ENCODE measurements at places on chromosomes 4 and X.
A peak's percentile ranks its signal among the peaks of the same experiment; 100 is the strongest.

DNA sequence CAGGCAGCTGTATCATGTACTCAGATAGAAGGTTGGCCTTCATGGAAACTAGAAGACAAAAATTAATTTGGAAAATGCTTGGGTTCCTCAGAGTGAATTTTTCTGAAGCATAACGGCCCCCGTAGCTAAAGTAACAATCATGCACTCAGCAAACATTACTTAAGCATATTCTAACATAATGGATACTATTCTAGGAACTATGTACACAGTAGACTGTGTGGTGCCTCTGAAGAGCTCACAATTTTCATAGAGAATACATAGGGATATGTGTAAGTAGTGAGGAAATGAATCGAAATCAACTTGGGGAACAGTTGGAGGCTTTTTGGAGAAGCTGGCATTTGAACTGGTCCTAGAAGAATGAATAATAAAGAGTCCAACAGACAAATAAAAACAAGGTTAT, 1045.0 kb downstream of the GLUD2 start:
- no peak for DNase-seq

- DNase-seq = no peak
Measured at GRCh38 chr4:2962614-2963174, 512 bp downstream of the NOP14 start.

- DNase-seq = no peak
Measured at GRCh38 chr4:20248155-20248558, 3.5 kb upstream of the SLIT2 start.

DNA sequence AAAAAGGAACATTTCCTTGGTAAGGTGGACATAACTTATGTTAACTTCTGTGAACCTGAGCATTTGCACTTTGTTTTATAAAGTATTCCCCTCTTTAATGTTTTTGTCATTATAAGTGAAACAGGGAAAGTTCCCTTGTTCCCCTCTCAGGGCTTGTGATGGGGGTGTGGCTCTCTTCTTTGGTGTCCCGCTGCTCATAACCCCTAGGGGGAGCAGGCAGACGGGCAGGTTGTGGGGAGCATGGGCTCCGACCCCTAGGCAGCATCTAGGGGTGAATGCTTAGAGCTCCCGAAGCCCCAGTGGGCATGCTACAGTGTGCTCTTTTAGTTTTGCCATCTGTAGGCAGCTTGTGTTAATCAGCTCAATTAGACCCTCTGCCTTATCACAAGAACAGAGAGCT, 200.4 kb downstream of the DACH2 start:
- no peak for DNase-seq

DNA sequence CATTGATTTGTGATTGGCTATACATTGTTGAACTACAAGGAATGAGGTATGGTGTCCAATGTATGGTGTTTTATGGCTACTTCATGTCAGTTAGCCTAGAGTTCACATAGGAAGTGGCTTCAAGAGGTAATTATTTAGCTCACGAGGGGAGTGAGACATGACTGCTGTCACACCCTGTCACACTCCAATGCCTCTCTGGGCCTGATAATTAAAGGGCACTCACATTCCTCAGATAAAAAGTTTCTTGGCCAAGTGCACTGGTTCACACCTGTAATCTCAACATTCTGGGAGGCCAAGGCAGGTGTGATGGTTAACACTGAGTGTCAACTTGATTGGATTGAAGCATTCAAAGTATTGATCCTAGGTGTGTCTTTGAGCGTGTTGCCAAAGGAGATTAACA, 65.0 kb upstream of the DDX60 start:
- no peak for DNase-seq

DNA sequence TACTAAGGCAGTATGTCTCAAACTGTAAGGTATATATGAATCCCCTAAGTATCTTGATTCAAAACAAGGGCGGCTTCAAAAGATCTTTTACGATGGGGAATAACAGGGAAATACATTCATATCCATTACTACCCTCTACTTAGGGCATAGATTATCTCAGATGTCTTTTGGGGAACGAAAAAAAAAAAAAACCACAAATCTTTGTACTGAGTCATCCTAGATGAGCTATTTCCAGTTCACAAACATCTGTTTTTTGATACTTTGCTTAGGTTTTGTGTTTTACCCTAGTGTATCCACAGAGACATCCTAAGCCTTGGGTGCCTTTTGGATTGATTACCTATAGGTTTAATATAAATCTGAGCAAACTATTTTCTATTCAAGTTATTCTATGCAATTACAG, 457.2 kb downstream of the NLGN4X start:
- no peak for DNase-seq

DNA sequence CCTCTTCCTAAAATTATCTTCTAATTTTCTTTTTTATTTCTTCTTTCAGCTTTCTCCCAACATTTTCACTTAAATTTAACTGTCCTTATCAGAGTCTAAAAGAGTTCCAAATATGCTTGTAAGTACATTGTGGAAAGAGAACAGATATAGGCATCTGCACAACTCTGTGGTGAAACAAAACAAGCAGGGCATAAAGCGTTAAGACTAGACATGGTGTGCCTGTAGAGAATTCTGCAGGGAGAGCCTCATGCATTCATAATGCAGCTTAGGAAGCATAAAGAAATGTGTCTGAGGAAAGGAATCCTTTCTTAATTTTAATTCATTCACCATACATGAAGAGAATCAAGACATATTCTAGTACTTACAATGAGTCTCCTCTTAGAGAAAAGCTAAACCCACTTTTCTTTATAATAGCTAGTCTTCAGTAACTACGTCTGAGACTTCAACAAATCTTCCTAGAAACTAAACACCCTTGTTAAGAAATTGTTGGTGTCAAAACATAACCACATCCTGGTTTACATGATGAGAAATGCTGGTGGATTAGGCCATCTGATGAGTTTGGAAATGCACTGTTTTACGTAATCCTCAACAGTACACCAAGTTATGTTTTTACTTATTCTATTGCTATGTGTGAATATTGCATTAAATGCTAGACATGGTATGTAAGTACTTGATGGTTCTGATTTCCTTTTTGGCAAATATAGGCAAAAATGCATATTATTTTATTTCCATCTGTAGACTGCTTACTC, 307.8 kb upstream of the GIMD1 start:
- no peak for DNase-seq

GRCh38 chr4:72974694-72975487, 94.6 kb downstream of the COX18 start:
- DNase-seq = no peak

GRCh38 chr4:40848251-40848650, 98.5 kb downstream of the NSUN7 start:
- DNase-seq = no peak

DNA sequence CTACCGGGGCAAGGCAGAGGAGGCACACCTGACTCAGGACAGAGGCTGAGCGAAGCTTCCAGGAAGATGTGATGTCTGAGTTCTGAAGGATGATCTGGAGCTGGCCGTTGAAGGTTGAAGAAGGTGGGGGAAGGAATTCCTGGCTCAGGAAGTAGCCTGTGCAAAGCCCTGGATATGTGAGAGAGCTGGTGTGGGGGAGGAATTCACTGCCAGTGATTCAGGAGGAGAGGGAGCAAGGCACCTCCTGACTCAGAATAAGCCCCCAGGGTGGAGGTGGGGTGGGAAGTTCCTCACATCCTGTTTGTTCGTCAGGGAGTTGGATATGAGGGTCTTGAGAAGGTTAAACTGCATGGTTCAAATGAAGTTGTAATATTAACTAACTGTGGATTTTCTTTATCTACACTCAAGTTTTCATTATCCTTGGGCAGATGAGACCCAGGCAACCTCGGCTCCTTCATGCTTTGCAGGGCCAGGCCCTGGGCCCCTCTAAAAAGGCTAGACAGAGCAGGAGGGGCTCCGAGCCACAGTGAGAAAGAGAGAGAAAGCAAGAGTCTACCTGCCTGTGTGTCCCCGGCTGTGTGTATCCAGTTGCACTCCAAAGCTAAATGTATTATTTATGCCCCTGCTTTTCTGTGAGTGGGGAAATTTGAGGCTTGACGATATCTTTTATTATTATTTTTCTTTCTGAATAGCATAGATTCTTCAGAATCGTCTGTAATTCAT, 7.1 kb downstream of the NHSL2 start:
- no peak for DNase-seq

DNA sequence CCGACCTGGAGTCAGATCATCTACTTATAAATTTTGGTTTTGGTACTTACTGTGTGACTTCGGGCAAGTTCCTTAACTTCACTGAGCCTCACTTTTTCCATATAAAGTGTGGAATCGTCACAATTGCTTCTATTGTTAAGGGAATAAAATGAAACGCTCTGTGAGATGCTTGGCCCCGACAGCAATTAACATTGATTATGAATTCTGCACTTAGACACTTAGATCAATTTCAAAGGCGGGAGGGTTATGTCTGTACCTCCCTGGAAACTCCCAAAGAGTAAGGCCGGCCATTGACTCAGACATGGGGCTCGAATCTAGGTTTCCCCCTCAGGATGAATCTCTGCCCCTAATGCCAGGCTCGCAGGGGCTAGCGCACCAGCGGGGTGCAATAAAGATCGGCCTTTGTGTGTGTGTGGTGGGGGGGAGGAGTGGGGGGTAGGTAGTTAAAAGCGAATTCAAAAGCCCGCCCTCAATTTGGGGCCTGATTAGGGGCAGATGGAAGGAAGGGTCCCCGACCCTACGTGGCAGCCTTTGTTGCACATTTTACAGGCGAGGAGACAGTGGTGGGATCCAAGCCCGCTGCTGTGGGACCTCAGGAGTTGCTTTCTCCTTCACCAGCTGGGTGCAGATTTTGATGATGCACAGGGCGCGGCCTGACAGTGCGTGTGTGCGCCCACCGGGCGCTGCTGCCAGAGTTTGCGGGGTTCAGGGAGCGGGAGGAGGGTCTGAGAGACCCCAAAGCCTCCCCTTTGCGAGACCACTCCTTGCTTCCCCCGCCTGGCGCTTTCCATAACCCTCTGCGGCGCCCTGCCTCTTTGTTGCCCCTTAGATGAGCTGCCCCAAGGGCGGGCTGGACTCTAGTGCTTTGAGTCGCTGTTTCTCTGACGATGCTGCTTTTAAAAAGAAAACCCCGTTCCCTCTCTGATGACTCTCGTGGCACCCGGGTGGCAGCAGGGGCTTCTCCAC, 9.6 kb downstream of the MSX1 start:
- no peak for DNase-seq

DNA sequence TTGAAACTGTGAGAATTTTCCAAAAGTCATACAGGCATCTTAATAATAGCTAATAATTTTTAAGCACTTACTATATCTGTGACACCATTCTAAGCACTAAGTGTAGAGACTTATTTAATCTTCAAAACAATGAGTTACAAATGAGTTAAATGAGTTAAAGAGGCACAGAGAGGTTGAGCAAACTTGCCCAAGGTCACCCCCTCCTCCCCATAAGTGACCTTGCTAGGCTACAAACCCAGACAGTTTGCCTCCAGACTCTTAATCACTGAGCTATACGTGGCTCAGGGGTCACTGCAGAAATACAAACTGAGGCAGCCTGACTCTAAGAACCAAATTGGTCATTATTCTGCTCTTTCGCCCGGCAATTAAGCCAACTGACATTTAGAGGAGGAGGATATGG, 15.5 kb downstream of the CTPS2 start:
- DNase-seq = no peak

- no peak for DNase-seq
Measured at GRCh38 chr4:11042760-11043159, 358.2 kb upstream of the CLNK start.

- no peak for DNase-seq
Measured at GRCh38 chrX:110228453-110228852, 89.4 kb downstream of the AMMECR1 start.

DNA sequence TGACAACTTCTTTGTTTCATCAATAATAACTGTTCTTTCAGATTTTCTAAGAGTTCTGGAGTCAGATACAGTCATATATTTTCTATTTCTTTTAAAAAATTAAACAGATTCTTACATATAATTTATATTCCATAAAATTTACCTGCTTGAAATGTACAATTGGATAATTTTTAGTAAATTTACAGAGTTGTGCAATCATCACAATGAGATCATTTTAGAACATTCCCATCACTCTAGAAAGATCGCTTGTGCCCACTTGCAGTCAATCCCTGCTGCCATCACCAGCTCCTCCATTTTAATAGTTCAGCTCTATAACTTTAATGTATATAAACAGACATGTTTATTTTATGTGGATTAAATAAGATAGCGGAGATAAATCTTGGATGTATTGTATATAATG, 29.6 kb upstream of the PRSS48 start:
- no peak for DNase-seq

DNA sequence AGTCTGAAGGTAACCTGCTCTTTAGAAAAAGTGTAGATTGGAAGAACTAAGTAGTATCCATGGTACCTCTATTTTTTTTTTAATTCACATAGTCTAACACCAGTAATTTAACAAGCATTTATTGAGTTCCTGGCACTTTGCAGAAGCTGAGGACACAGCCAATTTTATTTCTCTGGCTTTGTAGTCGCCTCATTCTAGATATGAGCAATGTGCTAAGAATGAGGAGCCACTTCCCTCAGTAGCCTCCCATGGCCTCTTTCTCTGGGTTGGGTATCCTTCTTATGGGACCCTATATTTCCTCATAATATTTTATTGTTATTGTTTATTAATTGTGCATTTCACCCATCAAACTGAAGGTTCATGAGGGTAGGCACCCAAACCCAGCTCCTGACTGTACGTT, 67.6 kb downstream of the ENPEP start:
- no peak for DNase-seq

- no peak for DNase-seq
Measured at GRCh38 chr4:100982345-100982744, 365.0 kb downstream of the PPP3CA start.

- no peak for DNase-seq
Measured at GRCh38 chr4:183142571-183143550, 43.8 kb downstream of the WWC2 start.

DNA sequence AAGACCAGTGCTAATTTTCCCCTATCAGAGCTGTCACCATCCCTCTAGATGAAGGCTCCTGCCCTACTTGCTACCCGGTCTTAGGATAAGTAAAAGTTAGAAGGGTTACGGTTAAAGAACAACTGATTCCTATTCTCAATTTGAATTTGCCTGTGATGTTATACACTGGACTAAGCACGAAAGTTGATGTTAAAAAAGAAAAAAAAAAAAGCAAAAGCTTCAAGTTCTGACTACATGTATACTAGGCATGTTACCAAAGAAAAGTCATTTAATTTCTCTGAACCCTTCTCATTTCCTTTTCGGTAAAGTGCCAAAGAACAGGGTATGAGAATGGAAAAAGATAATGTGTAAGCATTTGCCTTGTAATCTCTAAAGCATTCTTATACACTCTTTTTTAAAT, 1.4 kb upstream of the PPID start:
- no peak for DNase-seq

GRCh38 chr4:132383571-132384199, 765.4 kb upstream of the PCDH10 start:
- no peak for DNase-seq

GRCh38 chr4:81038636-81039350, 8.3 kb downstream of the BMP3 start:
- DNase-seq = no peak

- DNase-seq = no peak
Measured at GRCh38 chr4:3276986-3277385, 15.8 kb upstream of the RGS12 start.

- no peak for DNase-seq
Measured at GRCh38 chr4:98659106-98659592, 738 bp upstream of the TSPAN5 start.

GRCh38 chr4:674172-675035, at the start of the genes ATP5ME and MYL5:
ATP5ME (minus strand) TSS chr4:674276; CDS start chr4:674247, 29 bp downstream.
MYL5 (plus strand) TSS chr4:674542; CDS start chr4:678027, 3,485 bp downstream.
- peak; percentile 99 for DNase-seq
